ENCODE measurements at places on chromosomes 4 and X.

- DNase-seq, result no peak
These were observed 179.6 kb downstream of the CCSER1 start for GRCh38 chr4:90306810-90307209.

GRCh38 chr4:25862411-25863346 lies at the start of gene SEL1L3:
TSS of gene SEL1L3 (minus strand) at chr4:25862988. CDS start at chr4:25862836, 152 bp downstream.
- DNase-seq, result peak; percentile 51

- DNase-seq, result no peak
These were observed 1333.7 kb upstream of the DIAPH2 start for GRCh38 chrX:95350774-95351488.

GRCh38 chr4:7429601-7430078 lies 5.1 kb downstream of the PSAPL1 start:
- DNase-seq, result no peak

- no peak for DNase-seq
These were observed 236.6 kb upstream of the PCDH18 start for GRCh38 chr4:137768881-137769280.

DNA sequence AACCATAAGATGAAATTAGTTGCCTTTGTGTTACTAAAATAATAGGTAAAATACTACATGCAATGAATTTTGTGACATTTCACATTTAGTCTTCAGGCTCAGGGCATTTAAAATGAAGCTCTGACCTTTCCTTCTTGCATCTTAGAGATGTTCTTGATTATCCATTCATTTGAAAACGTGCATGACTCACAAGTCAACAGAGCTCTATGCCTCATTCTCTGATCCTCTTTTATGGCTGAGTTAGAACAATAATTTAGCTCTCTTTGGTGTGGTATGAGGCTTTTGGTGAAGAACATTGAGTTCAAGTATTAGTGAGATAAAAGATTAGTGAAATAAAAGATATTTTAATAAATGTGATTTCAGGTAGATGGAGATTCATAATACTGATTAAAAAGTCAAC lies 66.5 kb downstream of the TIGD2 start:
- no peak for DNase-seq

- DNase-seq, result no peak
These were observed 112.9 kb upstream of the GPRIN3 start for GRCh38 chr4:89420507-89420906.

DNA sequence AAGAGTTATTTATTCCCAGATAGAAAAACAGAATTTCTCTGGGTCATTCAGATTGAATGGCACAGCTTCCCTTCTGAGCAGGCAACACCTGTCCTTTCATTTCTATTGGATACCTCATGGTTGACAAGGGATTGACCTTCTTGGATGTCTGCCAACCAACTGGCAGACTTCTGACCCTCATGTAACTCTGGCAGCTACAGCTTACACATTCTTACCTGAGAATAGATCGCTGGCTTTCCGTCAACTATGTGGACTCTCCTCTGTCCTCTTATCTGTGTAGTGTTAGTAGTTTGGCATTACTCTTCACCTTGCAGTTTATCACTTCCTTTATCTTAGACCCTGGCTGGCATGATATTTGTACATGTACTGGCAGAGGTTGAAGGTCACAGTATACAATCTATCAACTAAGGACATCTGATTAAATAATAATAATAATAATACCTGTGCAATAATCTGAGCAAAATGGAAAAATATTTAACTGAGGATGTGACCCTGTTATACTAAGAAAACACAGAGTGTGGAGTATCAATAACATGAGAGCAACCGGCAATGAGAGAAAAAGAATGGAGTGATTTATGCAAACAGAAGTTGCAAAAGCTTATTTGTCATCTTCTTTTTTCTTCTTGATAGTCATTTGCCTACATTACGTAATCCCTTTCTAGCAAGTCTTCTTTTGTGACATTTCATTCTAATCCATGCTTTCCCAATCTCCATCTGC lies 1118.2 kb downstream of the ARAP2 start:
- no peak for DNase-seq

DNA sequence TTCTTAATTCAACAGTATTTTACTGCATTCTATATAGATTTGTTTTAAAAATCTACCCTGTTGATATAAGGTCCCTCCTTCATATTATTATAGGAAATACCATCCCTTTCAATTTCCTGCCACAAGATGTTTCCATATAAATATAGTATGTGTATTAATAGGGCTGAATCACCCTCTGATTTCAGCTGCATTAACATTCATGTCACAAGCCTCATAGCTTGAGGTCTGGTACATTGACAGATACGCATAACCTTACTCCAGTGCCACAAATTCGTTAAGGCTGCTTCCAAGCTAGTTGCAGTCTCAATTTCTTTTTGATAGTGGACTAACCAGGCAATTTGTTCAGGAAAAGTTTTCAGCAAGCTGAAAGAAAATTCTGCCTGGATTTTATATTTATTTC lies 128.4 kb downstream of the KLHL34 start:
- DNase-seq, result no peak

DNA sequence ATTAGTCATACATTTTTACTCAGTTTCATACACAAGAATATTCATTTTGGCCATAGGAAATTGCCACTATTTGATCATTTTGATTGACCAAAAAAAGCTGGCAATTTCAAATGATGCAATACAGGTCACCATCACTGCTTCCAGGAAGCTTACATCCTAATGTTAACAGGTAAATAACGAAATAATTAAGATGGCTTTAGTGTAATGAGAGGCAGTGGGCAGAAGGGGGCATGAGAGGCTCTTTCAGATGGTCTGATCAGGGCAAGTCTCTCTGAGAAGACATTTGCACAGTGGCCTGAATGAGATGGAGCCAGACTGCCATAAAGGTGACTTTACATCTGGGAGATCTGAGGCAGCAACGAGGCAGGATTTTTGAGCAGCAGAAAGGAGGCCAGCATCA lies 170.7 kb downstream of the SLIT2 start:
- no peak for DNase-seq

GRCh38 chr4:36159208-36159607 lies 85.1 kb downstream of the ARAP2 start:
- no peak for DNase-seq

Data from stimulated activated CD4-positive, alpha-beta T cell treated with anti-CD3 and anti-CD28 coated beads, TNF-alpha, amount 100 ng/mL, for 1 hour (primary cell).